ENCODE measurements at places on chromosomes 4 and X.
A peak's percentile ranks its signal among the peaks of the same experiment; 100 is the strongest.

DNA sequence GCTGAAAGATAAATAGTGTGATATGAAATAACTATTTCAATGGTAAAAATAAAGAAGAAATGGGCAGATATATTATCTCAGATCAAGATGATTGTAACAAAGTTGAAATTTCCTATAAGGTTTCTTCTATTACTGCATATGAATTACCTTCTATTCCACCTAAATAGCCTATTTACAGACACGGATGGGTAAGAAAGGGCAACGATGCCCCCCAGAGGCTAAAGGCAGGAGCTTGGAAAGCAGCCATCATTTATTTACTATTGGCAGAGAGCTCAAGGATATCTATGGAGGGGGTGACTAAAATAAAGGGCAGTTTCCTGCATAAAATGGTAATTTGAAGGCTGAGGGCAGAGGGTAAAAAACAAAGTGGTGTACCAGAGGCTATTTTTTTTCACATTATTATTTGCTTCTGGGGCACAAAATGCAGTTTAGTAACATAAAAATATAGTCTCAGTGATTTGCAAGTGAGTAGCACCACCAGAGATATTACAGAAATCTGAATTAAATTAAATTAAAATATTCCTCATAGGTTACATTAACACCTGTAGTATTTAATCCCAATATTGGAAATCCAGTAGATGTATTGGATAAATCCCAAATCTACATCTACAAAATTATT is 123.1 kb downstream of the BTC start:
- no peak for DNase-seq

DNA sequence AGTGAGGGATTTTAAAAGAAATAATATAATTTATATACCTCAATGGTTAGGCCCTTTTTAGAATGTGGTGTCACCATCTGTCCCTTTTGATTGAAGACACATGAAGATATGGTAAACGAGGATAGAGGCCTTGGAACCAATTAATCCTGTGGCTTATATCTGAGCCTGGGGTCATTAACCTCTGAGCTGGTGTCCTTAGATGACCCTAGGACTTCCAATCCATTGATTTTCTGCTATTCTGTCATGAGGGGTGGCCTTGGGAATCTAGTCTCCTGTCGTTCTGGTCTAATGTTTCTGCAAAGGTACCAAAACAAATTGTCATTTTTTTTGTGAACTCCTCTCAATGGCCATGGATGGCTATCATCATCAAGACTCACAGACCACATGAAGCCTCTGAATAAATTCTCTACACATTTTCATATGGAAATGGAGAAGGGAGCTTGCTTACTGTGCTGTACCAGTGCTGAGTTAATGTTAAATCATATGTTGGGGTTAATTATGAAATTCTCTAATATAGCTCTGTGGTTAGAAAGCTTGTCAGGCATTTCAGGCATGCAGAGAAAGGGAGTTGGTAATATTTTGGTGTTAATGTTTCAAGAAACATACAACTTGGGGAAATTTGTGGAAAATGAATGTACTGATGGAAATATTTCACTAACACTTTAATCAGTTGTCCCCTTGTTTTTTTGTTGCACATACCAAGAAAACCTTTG is 204.2 kb upstream of the IL15 start:
- DNase-seq, result no peak

GRCh38 chrX:40418813-40419195 is 162.0 kb upstream of the ATP6AP2 start:
- no peak for DNase-seq

GRCh38 chr4:126776361-126776760 is 856.4 kb upstream of the INTU start:
- no peak for DNase-seq

GRCh38 chr4:74370912-74371311 is 6.0 kb downstream of the EREG start:
- peak; percentile 30 for DNase-seq

DNA sequence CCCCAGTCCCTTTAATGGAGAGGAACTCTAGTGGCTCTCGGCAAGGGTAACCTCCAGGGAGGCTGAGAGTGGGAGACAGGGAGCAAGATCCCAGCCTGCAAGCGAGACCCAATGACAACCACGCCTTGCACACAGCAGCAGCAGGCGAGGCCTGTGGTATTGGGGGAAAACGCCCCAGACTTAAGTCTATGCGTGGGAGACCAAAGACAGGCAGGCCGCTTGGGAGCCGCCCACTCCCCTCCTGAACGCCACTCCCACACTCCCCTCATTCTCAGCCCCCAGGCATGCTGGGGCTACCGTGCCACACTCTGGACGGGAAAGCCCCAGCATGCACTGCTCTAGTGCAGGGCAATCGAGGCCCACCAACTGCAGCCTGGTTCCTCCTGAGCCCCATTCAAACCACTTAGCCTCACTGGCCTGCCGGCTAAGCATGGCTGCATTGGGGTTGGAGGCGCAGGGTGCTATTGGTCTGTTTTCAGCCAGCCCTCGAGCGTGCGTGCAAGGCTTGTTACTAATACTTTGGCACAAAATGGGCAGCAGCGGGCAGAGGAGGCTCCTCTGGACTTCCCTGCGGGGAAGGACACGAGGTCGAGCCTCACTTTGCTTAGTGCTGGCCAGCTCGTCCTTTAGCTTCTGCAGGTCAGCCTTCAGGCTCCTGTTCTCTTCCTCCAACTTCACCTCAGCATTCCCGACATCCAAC is 14.8 kb downstream of the SLC6A8 start:
- DNase-seq, result no peak

DNA sequence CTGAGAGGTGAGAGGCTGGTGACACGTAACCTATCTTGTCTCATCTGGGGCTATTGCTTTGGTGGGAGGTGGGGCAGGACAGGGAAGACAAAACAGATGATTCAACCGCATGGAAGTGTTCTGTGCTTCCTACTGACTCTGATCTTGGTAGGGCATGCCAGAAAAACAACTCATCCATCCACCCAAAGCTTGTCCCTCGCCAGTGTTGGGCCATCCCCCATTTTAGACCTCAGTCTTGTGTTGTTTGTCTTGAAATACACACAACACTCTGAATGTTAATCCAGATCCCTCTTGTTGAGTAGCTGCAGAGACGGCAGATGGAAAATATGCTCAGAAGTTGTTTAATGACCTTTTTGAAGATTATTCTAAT is 377 bp downstream of the CHRNA9 start:
- DNase-seq, result no peak

GRCh38 chrX:14598330-14598729 is 69.0 kb downstream of the GLRA2 start:
- DNase-seq, result no peak

DNA sequence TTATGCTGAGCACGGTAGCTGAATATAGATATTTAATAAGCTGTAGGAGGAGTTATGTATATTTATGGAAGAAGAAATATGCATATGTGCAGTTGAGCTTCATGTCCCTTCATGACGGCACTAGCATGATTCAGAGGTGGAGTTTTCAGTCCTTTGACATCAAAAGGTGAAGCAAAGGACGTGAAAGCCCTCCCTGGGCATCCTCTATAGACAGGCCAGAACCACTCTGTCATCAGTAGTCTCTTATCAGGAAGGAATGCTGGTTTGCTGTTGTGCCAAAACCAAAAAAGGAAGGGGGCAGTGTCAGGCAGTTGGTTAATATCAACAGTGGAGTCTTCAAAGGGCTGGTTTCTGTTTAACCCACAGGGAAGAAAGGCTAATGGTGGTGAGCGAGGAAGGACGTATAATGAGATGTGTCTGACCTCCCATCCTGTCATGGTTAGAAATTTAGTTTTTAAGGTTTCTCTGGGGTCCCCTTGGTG is 23.5 kb upstream of the IL2 start:
- DNase-seq, result no peak

DNA sequence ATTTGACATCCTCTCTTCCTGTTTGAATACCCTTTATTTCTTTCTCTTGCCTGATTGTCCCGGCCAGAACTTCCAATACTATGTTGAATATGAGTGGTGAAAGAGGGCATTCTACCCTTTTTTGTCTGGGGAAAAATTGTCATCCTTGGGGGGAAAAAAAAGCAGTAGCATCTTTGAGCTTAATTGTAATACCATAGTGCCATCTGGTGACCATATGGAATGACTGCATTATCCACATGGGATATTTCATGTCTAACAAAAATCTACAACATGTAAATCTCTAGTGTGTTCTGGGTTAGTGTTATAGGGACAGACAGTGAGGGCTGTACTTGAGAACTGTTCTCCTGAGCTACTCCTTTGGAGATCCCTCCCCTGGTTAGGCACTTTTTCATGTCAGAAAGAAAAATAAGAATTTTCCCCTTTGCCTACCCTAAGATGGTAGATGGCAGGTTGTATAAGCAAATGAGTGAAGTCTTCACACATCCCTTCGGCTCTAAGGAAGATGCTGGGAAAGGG is 26.0 kb downstream of the CAPN6 start:
- DNase-seq, result no peak

DNA sequence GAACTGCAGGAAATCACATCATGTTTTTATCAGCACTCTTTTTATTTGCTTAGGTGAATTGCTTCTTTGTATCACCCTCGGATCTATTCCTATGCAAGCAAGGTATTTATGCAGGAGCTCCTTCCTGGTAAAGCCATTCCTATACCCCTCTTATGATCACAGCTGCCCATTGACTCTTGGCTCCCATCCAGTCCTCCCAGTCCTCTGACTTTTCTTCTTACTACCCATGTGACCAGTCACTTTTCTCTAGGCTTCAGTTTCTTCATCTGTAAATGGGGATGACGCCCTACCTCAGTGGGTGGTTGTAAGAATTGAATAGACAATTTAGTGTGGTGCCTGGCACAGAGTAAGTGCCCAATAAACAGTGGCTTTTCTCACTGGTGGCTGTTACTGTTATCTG is 144.9 kb downstream of the FHIP1A start:
- no peak for DNase-seq

DNA sequence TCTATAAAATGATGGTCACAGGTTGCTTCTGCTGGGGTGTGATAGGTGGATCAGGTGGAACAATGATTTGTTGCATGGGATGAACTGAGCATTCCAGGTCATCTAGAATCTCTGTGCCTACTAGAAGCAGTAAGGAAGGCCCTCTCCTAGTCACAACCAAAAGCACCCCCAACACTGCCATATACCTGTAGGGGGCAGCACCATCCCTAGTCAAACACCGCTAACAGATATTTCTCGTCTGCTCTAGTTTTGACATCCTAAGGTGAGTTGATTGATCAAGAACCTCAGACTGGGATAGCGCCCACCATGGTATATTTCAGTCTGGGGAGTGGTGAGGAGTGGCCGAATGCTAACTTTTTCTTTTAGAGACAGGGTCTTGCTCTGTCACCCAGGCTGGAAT is 160.2 kb downstream of the NHS start:
- DNase-seq, result peak; percentile 32

DNA sequence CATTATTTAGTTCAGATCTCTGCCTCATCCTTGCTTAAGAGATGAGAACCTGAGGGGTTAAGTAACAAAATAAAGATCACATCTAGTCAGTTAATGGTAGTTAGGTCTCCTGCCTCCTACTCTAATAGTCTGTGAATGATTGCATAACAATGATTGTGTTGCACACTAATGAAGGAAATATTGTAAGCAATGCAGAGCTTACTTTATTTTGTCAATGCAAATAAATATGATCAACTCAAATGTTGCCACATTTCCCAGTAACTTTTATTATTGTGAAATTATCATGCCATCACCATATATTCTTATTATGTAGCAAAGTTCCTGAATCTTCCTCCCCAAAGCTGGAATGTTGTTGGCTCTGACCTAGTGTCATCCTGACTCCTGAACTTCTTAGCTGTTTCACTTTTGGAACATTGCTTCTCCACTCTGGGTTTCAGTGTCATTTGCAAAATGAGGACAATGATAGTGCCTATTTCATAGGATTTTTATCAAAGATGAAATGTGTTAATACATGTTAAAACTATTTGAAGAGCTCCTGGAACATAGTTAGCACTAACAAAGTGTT is 17.0 kb upstream of the GABRA4 start:
- no peak for DNase-seq

GRCh38 chrX:147476008-147476407 is 435.7 kb upstream of the FMR1 start:
- peak; percentile 0 for DNase-seq

GRCh38 chr4:87913896-87914295 is 61.6 kb upstream of the SPP1 start:
- no peak for DNase-seq

DNA sequence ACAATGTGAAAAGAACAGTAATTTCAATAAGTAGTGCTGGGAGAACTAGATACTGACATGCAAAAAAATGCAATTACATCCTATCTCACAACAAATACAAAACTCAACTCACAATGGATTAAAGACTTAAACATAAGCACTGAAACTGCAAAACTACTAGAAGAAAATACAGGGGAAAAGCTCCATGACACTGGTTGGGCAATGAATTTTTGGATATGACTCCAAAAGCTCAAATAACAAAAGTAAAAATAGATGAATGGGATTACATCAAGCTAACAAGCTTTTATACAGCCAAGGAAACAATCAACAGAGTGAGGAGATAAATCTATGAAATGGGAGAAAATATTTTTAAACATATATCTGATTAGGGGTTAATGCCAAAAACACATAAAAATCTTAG is 53.1 kb downstream of the ANKRD17 start:
- DNase-seq, result no peak

- DNase-seq, result no peak
These were observed 203.4 kb downstream of the ANAPC10 start for GRCh38 chr4:144894573-144894972.

GRCh38 chr4:187668526-187669082 is 327.0 kb upstream of the ZFP42 start:
- DNase-seq, result no peak

GRCh38 chr4:47705326-47705981 is 132.4 kb downstream of the CORIN start:
- DNase-seq, result no peak

DNA sequence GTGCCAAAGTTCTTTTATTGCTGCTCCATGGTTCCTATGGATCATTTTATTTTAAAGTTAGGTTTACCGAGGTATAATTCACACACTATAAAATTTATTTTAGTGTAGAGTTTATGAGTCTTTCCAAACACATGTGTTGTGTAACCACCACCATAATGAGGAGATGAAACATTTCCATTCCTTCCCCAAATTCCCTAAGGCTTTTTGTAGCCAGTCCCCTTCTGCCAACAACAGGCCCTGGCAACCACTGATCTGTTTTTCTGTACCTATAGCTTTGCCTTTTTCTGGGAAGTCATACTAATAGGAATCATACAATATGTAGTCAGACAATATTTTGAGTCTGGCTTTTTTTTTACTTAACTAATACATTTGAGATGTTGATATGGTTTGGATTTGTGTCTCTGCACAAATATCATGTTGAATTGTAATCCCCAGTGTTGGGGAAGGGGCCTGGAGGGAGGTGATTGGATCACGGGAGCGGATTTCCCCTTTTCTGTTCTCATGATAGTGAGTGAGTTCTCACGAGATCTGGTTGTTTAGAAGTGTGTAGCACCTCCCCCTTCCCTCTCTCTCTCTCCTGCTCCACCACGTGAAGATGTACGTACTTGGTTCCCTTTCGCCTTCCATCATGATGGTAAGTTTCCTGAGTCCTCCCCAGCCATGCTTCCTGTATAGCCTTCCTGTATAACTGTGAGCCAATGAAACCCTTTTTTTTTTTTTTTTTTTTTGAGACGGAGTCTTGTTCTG is 59.6 kb upstream of the DHX15 start:
- DNase-seq, result no peak
